ENCODE measurements at places on chromosomes 2 and 18.

DNA sequence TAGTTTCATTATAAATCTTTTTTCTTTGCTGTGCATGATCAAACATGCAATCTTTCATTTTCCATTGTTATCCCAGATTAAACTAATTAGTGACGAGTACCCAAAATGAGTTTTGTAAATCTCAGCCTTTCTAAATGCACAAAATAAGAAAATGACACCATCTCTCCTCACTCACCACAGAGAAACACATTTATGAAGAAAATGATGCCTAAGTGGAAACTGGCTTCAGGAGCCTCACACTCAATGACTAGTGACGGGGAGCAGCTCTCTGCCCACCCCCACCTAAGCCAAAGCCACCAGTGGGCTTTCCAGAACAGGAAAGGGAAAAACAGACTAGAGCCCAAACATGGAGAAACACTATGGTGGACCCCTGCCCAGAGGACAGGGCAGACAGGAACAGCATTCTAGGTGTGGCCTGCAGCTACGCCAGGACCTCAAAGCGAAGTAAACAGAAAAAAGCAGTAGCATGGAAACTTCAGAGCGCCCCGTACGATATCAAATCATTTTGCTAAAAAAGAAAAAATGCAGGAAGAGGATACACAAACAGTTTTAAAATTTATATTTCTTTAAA is 113.5 kb downstream of the RBMS1 start:
- no peak for DNase-seq

- no peak for DNase-seq
Observed at GRCh38 chr2:98583816-98584618, 24.3 kb downstream of the COA5 start.

- DNase-seq: no peak
Observed at GRCh38 chr18:48790226-48790863, 160.4 kb downstream of the SMAD7 start.

- DNase-seq: no peak
Observed at GRCh38 chr2:148300544-148300943, 279.7 kb downstream of the MBD5 start.

- no peak for DNase-seq
Observed at GRCh38 chr2:66301022-66301766, 133.7 kb upstream of the MEIS1 start.

DNA sequence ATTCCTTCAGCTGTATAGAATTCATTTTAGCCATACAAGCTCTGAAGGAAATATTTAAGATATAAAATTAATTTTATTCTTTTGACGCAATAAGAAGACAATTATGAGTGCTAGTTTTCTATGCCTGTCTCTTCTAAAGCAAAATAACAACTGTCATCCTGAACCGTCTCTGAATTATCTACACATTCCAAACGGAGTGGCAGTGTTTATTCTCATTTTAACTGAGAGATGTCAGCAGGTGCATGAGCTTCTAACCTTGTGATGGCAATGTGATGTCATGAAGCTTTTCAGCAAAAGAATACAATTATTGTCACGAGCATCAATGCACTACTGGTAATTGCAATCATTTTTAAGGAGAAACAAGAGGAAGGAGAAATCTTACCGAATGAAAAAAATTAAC is 274.8 kb downstream of the SPAG16 start:
- no peak for DNase-seq

DNA sequence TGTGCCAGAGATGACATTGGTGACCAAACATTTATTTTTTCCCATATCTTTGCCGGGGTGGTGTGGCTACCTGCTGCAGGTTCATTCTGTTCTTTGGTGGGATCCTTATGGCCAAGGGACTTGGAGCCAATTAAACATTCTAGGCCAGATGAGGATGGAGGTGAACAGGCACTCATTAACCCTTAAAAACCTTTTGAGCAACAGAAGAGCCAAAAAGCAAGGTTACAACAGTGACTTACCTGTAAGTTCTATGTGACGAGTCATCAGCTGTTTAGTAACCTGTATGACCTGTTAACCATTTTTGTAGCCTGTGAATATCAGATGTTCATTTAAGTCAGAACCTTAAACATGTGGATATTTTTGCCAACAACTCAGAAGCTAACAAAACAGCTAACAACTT is 105.6 kb downstream of the XRCC5 start:
- DNase-seq: no peak

- DNase-seq: no peak
Observed at GRCh38 chr18:28793901-28794300, 617.0 kb upstream of the CDH2 start.

GRCh38 chr18:13603304-13604019 is 122.9 kb downstream of the FAM210A start:
- no peak for DNase-seq

DNA sequence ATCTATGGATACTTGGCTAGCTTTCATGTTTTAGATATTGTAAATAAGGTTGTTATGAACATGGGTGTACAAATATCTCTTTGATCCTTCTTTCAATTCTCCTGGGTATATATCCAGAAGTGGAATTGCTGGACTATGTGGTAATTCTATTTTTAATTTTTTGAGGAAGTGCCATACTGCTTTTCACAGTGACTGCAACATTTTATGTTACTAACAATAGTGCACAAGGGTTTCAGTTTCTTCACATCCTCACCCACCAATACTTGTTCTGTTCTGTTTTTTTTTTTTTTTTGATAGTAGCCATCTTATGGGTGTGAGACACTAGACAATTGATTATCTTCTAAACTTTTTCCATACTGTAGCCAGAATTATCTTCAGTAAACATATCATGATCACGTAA is 17.3 kb upstream of the NEUROD1 start:
- no peak for DNase-seq

DNA sequence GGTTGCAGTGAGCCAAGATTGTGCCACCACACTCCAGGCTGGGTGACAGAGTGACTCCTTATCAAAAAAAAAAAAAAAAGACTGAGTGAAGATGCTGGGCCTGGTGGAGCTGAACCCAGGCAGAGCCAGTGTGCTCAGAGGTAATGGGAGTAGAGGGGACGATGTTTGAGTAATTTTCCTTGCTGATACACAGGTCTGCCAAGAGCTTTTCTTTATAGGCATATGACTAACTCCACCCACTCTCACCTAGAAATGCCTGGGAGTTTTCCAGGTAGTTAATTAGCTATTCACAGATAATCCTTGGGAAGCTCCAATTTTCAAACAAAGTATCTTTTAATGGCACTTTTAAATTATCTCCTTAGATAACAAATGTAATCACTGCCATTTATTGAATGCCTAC is 33.4 kb upstream of the ACSL3 start:
- DNase-seq: no peak

GRCh38 chr2:165898381-165898780 is 55.2 kb downstream of the TTC21B start:
- DNase-seq: no peak

DNA sequence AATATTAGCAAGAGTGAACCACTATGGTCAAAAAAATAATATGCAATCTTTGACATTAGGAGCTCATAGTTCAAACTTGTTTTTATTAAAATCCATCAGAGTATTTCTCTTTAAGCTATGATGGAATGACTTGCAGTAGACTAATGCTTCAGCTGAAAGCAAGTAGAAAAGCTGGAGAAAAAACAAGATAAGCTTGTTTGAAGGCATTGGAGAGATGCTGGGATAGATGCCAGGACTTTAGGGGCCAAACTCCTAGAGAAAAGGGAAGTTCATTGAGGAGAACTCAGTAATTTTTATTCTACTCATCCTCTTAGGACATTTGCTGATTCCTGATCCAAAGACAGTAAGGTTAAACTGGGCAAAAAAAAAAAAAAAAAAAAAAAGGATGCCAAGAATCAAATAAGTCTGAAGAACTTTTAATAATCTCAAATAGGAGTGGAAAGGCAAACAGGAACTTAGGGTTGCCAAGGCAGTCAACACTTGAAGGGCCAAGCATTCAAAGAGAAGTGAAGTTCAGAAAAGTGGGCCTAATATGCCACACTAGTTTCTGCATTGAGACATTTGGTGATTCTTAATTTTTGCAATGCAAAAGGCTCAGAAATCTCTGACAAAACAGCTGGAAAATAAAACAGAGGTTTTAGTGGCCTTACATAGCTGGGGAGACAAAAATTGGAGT is 19.7 kb upstream of the AFF3 start:
- DNase-seq: no peak

DNA sequence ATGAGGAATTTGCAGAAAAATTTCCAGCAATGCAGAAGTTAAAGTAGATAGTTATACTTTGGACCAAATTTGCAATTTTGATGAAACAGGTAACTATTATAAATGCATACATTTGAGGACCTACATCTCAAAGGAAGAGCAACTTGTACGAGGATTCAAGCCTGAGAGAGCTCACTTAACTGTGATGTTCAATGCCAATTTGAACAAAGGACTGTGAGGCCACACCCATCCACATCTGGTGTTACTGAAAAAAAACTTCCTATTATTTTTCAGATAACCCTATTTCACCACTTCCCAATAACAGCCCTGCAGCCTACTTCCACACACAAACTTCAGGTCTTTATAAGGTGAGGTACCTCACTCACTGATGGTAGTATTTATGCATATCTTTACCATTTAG is 203.5 kb upstream of the NABP1 start:
- DNase-seq: no peak

DNA sequence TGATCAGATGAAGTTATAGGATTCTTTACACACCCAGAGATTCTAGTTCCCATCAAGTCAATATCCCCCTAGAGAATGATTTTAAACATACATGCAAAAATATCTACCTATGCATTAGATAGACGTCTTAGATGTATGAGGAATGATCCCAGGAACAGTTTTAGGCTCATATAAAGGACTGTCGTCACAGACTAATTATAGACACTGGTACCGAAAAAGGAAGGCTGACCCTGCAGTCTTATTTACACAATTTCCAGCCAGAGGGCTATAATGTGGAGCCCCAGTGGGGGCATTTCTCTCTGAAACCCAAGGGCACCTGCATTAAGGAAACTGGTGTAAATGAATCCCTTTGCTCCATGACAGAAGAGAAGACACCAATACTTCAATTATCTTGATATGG is 170.4 kb downstream of the ZNF521 start:
- DNase-seq: no peak

DNA sequence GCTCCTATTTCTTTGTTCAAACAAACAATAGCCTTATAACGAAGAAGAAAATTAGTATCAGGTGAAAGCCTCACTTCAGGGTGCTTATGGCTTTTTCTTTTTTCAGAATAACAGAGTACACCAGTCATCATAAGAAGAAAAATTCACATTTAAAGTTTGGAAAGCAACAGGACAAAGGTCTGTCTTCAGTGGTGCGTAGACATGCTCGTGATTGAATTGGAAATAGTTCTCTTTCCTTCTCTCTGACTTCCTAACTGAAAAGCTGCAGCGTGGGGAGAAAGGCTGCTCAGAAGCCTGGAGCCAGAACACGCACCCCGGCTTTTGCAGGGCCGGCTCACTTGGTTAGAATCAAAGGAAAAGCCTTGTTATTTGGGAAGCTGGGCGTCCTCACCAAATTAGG is 127.6 kb upstream of the ZNF516 start:
- no peak for DNase-seq

GRCh38 chr2:212135739-212136138 is 402.9 kb downstream of the ERBB4 start:
- DNase-seq: no peak

DNA sequence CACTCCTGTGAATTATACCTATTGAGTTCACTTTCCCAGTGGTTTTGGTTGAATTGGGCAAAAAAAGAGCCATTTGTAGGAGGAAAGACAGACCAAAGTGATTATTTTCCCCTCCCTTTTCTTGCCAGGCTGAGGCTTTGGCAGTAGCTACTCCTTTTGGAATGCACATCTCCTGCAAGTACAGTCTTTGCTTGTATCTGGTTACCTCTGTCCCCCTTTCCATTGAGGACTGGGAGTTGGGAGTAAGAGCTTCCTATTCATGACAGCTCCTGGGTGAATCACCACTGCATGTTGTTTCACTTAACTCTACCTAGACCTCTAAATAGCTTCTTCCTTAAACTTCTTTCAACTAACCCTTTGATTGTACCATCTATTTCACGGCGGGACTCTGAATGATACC is 695.3 kb upstream of the ZNF804A start:
- no peak for DNase-seq

DNA sequence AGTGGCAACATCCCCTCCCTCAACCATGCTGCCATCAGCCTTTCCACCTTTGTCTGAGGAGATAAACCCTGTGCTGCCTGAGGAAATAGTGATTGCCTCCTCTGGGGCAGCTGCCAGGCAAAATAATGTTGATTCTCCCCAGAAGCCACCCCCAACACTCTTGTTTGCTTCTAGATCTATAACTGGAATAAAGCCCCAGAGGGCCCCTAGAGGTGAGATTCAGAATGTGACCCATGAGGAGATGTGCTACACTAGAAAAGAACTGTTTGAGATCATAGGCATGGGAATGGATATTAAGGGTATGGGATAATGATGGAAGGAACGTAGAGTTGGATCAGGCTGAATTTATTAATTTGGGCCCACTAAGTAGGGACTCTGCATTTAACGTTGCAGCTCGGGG is 116.3 kb upstream of the RMP24 start:
- no peak for DNase-seq

DNA sequence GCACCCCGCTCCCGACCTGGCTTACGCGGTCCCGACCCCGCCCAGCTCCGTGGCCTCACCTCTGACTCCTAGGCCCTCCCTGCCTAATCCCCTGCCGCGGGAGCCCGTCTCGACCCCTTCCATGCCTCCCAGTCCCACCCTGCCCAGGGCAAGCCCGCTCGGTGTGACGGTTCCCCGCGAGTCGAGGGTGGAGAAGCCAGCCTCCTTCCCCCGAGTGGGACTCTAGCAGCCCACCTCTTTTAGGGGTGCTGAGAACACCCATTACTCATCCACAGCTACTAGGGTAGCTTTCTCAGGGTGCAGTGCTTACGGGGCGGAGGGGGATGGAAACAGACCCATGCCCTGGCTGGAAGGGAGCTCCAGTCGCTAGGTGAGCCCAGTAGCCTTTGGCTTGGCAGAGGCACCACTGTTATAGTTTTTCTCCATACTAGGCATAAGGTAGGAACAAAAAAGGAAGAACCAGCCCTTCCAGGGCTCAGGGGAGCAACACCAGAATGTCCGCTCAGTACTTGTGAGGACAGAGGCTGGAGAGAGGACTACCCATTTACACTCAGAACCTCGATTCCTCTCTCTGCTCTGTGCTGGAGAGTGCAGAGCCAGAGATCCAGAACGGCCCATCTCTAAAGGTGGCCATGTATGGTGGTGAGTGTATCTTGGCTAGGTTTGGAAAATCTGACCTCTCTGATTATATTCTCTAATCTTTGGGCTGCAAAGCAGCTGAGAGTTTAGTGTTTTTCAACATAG is 606 bp downstream of the AGBL5 start:
- no peak for DNase-seq

All from activated T-helper 1 cell treated with anti-CD3 and anti-CD28 coated beads, Interleukin-2, amount 50 U/mL, for 16 hours (primary cell).